ENCODE measurements at places on chromosomes 1 and 21.

DNA sequence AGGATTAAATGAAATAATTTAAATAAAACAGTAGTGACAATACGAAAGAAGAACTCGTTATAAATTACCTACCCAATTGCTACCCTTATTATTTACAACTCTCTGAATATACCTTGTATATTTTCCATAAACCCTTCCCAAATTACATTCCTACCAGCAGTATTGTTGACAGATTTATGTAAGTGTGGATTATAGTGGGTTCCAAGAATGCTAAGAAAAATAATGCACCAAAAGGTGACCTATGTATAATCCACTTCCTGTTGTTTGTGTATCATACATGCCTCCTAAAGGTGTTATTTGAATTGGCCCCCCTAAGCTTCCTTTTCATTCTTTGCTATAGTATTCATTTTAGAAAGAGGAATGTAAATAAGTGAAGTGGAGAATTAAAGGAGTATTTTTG, 33.2 kb upstream of the CXADR start:
- DNase-seq = no peak

DNA sequence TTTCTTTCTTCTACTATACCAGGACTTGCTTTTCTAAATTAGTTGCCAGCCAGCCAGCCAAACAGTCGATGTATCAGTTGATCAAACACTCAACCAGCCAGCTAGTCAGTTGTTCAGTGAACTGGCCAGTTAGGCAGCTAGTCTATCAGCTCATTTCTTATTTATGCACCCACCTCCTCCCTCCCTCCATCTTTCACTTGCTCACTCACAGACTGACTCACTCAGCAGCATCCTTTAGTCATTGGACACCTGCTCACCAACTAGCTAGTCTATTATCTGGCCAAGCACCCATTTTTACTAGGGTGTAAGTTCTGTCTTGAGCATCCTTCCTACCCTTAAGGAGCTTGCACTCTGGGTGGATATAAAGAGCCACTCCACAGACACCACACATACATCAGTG, 5.9 kb upstream of the SPRR4 start:
- DNase-seq = no peak

GRCh38 chr1:78210175-78210574, 164.4 kb downstream of the GIPC2 start:
- no peak for DNase-seq

DNA sequence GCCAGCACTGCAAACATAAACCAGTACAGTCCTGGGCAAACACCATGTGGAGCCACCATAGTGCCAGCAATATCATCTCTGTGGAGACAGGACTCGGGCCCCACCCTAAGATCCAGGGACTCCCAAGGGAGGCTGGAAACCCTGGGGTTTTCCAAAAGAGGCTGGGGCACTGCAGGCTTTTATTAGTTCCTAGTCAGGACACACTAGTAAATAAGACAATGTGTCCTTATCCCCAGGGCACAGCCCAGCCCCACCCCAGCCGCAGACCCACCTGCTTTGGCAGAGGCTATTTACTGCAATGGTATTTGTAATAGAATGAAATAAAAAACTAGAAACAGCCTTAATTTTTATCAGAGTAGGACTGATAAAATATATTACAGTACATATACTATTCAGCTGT, 486 bp upstream of the GJB3 start:
- no peak for DNase-seq

DNA sequence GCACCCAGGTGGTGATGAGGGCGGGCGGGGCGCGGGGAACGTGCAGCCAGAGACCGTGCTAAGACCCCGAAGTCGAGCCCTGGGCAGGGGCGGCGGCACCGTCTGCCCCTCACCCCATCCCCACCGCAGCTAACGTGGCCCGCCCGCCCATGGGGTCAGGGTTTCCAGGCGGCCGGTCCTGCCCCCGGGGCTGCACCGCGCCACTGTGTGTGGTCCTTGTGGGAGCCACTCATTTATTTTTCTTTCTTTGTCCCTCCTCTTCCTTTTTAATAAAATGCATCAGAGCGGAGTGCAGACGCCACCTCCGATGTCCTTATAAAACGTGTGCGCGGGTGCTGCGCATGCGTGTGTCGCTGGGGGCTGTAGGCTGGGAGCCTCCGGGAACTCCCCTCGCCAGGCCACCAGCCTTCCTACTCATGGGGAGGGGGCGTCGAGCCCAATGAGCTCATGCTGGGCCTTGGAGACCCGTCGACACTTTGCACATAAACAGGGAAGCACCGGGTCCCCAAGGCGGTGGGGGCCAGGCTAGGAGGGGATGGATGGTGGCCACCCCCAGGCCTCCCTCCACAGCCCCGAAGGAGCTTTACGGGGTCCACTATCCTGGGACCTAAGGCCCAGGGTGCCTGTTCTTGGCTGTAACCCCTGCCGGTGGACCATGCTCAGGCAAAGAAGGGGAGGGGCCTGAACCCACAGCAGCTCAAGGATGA, 59.9 kb downstream of the WNT9A start:
- DNase-seq = no peak

DNA sequence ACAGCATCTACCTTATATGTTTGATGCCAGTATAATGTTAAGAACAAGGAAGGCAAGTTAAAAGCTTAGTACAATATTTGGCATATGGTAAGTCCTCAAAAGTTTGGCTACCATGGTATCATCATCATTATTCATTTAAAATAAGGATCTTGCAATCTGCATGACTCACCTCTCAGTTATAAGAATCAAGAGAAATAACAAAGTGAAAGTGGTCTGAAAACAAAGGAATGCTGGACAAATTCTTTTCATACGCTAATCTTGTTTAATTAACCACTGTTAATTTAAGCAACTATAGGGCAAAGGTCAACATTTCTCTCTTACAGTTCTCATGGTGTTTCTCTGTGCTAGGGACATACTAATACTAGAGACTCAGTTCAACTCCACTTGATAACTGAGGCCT, 13.0 kb upstream of the CLDN19 start:
- no peak for DNase-seq

DNA sequence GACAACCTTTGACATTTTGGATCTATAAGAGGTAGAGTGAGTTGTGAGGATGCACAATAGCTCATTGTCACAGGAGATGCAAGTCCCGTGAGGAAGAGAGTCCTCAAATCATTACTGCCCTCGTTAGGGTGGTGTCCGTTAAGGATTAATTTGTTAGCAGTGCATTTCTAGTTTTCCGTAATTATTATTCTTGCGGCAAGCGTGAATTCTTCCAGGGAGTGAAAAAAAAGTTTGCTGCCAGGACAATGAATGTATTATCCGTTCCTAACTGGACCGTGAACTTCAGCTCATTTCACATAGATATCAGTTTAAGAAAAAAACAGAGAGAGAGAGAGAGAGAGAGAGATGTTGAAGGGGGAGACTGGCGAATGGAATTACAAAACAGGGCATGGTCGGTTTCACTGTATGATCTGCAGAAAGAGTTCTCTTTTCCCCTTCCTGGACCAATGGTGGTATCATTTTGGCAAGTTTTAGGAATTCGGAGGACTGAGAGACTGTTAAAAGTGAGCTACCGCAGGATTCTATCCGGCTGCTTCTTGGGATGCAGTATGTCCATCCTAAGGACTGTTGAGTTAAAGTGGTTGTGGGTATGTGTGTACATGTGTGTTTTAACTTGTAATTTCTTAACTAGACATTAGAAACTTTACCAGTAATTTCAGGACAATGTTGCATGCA, 216.0 kb upstream of the NFIA start:
- DNase-seq = no peak

DNA sequence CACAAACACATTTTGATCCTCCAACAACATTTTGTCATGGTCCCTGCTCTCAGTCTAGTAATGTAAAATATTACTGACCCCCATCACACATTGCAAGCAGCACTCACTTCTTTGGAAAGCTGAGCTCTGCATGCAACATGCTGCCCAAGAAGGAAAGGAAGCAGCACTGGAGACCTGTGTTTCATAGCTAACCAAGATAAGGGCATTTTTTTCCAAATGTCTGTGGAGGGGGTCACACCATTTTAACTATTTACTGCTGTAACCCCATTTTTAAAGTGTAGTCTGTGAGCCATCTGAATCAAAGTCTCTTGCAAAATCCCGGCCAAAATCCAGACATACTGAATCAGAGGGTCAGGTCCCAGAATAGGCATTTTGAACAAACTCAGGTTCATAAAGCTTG, 4.5 kb upstream of the RASSF5 start:
- no peak for DNase-seq

DNA sequence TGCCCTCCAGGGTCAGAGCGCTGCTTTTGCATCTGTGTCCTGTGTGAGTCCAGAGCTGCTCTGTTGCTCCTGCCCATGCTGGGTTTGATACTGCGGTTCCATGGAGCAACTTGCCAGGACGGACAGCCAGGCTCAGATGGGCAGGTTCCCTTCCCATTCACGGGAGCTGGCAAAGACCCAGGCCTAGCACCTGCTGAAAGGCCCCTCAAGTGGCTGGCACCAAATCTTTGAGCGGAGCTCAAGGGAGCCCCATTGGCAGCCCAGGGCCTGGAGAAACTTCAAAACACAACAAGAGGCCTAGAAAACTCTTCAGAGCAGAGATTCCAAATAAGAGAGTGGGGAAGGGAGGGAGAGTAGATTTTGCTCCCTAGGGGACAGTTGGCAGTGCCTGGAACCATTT, 97.2 kb downstream of the ACTL8 start:
- DNase-seq = no peak

DNA sequence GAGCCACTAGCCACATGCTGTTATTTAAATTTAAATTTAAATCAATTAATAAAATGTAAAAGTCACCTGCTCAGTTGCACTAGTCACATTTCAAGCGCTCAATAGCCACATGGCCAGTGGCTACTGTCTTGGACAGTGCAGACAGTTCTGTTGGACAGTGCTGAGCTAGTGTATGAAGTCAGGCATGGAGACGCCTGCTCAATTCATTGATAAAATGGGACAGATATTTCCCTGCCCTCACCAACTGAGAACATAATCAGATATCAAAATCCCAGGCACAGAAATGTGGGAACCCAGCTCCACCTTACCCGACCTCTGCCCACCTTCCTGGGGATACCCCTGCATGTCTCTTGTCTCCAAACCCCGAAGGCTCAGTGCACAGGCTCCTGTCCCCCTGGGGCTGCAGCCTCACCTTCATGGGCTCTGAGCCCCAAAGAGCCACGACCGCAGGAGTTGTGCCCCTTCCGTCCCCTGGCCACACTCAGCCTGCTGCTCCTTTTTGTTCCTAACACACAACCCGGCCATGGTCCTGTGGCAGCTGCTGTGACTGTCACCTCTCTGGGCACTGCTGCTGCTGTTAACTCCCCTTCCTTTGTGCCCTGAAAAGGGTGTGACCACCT, 63.5 kb downstream of the TCP10L start:
- DNase-seq = no peak

GRCh38 chr21:29174607-29175013, 44.2 kb downstream of the MAP3K7CL start:
- no peak for DNase-seq

- DNase-seq = peak; percentile 52
These were observed 132.9 kb upstream of the DPYD start for GRCh38 chr1:98053471-98054366.
